ENCODE measurements at places on chromosomes 2 and 18. TPM values are rescaled to one million over a fixed set of nuclear protein-coding genes. Genes with fewer than 3 reads are reported as not detected.

The ARHGAP28 gene
- 1.6 TPM for total RNA-seq

The ACTR2 gene
- 26.9 TPM for total RNA-seq

The LHCGR gene
- not detected for total RNA-seq

The BUB1 gene
- 87.3 TPM for total RNA-seq

The ERFE gene
- total RNA-seq, result 11.1 TPM

The B3GNT7 gene
- total RNA-seq, result 0.23 TPM

The VSNL1 gene
- 30.3 TPM for total RNA-seq

The DOK1 gene
- 21.9 TPM for total RNA-seq

The GREB1L gene
- total RNA-seq, result 0.07 TPM

The MRO gene
- total RNA-seq, result not detected

The CFAP221 gene
- total RNA-seq, result not detected

The MYO5B gene
- 8.8 TPM for total RNA-seq

The APOB gene
- not detected for total RNA-seq

The CHRNG gene
- not detected for total RNA-seq

Data from MG63 (cell line).